ENCODE measurements at places on chromosomes 11 and 22. TPM values are rescaled to one million over a fixed set of nuclear protein-coding genes. Genes with fewer than 3 reads are reported as not detected.

The BRSK2 gene
- total RNA-seq = not detected

DNA sequence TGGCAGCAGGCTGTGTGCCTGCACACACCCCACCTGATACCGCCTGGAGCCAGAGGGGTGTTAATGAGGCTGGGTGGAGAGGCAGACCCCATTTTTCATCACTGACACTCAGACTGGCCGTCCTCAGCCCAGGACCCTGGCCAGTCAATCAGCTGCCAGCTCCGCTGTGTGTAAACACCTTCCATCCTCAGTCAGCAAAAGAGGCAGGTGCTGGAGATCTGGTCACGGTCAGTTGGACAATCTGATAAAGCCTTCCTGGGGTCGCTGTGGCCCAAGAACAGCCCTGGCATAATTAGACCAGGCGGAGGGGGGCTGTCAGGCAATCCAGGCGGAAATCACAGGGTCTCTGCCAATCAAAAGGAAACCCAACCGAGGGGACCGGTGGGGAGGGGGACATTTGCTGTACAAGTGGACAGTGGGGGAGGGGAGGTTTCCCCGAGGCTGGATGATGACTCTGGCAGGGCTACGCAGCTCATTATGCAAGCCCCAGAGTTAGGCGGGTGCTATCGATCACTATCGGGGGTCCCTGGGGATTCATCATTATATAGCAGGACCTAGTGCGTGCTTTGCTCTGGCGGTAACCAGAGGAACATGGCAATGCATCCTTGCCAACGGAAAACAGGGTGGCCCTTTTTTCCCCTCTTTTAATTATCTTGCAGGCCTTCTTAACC, 72.9 kb downstream of the ABTB2 start:
- DNase-seq = no peak

- DNase-seq = no peak
These were observed 27.7 kb upstream of the ETS1 start for GRCh38 chr11:128615076-128615475.

DNA sequence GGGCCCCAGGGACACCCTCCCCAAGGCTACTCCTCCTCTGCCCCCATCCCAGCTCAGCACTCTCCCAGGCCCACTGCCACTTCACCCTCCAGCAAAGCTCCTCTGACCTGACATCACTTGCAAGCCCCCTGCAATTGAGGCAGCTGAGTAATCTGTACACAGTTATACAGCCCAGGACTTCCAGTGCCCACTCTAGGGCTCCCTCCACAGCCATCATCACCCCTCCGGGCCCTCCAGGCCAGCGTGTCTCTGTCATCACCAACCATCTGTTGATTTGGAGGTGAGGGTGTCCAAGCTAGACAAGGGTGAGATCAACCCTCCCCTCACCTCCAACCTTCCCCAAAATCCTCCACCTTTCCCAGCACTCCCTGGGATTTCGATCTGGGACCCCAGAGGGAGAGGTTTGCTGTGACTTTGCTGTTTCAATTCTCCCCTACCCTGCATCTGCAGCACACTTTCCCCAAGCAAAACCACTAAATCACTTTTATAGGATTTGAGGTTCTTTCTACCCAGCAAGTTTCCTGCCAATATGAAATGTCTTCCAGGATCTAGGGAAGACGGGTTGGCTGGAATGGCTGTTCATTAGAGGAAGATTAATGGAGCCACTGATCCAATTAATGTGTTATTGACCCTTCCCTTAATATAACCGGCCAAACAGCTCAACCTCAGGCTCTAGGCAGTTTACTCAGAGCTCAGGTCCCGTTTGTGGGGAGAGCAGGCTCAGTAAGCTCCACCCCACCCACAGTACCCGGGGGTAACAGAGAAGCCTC, 92.9 kb downstream of the CHST1 start:
- no peak for DNase-seq

The CCND1 gene
- total RNA-seq = 83.8 TPM

The SLC22A12 gene
- total RNA-seq = not detected

- DNase-seq = peak; percentile 54
These were observed 17.5 kb upstream of the CD3E start for GRCh38 chr11:118287006-118287405.

The LAYN gene
- 6.9 TPM for total RNA-seq

- no peak for DNase-seq
These were observed 9.8 kb upstream of the TSSC4 start for GRCh38 chr11:2390725-2391151.

The MYO7A gene
- under 0.01 TPM for total RNA-seq

The HEPHL1 gene
- total RNA-seq = 0.51 TPM

- no peak for DNase-seq
These were observed 1057.0 kb upstream of the CNTN5 start for GRCh38 chr11:97963528-97964331.
